Retina (tissue), 1 donor: ENCODE measurements at places on chromosomes 4 and X.
A peak's percentile ranks its signal among the peaks of the same experiment; 100 is the strongest.

GRCh38 chrX:72165551-72165950 is 16.0 kb upstream of the PIN4 start:
- DNase-seq = no peak

DNA sequence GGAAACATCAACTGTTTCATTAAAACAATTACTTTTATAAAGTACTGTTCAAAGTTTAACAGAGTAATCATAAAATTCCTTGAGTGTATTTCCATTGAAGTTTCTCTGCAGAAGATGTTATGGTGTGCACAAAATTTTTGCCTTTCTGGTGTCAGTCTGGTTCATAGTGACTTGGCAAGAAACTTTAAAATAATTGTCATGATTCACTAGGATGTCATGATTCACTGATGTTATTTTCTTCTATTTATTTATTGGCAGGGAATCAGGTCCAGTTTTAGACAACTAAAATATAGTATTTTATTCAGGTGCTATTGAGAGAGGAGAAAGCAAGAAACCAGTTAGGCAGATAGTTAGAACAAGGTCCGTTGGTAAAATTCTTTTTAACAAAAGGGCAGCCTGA is 3.8 kb downstream of the UGT2A1 start:
- DNase-seq = no peak

- no peak for DNase-seq
Observed at GRCh38 chr4:102789317-102789717, 28.5 kb upstream of the MANBA start.

- no peak for DNase-seq
Observed at GRCh38 chr4:121155893-121156292, 8.2 kb downstream of the TNIP3 start.

DNA sequence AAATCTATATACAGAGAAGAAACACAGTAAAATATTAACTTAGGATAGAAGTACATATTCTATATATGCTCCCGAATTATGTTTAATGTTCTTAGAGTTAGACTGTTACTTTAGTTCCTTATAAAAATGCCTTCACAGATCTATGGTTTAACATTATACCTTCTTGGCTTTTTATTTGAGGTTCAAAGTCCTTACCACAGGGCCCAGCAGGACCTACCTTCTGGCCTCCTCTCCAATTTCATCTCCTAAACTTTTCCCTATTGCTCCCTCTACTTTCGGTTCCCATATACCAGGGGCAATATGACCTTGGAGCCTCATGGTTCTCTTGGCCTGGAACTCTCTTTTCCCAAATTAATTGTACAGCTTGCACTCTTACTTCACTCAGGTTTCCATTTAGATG is 11.8 kb downstream of the ANKRD37 start:
- no peak for DNase-seq

DNA sequence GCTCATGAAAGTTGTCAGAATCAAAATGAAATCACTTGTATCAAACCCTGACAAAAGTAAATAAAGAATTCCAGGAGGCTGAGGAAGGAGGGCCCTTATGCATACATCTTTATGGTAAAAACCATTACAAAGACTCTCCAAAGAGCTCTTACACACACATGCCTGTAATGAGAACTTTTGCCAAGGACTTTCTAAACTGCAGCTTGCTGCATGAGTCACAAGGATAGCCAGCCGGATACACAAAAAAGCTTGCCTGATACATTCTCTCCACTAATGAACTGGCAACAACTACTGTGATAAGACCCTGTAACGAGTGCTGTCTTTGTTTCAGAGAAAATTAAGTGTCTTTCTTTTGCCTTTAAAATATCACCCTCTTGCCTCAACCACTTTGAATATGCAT is 618.1 kb downstream of the PPP4R3C start:
- DNase-seq = no peak

- no peak for DNase-seq
Observed at GRCh38 chrX:9482837-9483236, 18.0 kb downstream of the TBL1X start.

- no peak for DNase-seq
Observed at GRCh38 chrX:38839277-38839676, 38.0 kb downstream of the MID1IP1 start.

GRCh38 chrX:15856222-15856587 is 1.6 kb upstream of the AP1S2 start:
- DNase-seq = peak; percentile 20

DNA sequence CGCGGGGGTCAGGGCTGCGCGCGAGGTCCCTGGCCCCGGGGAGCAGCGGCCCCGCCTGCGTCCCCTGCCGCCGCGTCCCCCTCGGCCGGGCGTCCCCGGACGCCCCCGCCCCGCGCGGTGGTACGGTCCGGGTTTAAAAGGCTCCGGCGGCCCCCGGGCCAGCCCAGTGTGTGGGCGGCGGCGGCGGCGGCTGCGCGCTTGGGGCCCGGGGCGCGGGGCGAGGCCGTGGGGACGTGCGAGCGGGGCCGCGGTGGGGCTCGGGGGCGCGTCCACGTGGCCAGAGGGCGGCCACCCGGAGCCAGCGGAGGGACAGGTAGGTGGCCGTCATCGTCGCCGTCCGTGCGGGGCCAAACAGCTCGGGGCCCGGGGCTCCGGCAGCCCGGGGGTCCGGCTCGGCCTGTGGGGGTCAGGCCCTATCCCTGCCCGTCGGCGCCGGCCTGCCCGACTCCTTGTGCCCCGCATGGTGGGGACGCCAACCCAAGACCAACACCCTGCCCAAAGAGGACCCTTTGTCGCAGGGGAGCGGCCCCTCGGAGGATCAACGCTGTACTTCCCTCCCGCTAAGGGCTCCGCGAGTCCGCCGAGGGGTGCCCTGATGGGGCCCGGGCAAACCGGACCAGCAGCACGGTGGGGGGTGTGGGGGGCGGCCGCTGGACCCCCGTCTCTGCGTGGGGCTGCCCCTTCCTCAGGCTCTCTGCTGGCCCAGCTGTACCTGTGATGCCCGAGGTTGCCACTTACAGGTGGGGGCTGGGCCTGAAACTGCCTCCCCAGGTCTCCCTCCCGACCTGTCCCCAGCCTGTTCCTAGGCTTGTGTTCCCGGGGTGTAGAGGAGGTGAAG is at the start of gene PLXNA3:
Gene PLXNA3, plus strand, starts transcription at position 166 of the 838 bp plus-strand sequence. CDS start 1,903 bp downstream, outside the sequence.
- DNase-seq = peak; percentile 31

DNA sequence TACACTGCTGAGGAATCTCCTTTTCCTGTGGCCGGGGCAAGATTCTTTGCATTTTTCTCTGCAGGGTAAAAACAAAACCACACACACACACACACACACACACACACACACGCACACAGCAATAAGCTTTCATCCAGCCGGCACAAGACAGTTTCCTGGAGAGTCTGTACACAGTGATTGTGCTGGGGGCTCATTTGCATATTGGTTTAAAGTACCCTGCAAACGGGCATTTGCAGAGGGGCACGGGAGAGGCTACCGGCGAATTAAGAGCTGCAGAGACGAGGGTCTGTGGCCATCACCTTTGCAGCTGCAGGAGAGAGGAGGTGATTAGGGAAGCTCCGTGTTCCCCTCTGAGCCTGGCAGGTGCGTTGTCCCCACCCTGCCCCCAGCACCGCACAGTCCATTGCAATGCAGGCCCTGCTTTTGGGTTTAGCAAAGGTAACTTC is 219.9 kb downstream of the SHOX start:
- DNase-seq = no peak

DNA sequence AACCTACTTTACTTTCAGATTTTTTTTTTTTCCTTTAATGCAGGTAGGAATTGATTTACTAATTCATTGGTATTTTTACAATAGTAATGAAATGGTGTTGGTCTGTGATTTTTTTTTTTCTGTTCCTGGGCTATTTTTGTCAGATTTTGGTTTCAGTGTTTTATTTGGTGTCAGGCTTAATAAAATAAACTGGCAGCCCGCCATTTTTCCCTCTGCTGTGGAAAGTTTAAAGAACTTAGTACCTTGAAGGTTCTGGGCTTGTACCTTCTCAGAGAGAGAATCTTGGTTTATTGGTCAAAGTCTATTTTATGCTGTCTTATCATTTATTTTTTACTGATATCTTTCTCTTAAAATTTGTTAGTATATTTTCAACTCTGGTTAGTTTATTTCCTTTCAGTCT is 64.0 kb upstream of the RHOH start:
- no peak for DNase-seq

DNA sequence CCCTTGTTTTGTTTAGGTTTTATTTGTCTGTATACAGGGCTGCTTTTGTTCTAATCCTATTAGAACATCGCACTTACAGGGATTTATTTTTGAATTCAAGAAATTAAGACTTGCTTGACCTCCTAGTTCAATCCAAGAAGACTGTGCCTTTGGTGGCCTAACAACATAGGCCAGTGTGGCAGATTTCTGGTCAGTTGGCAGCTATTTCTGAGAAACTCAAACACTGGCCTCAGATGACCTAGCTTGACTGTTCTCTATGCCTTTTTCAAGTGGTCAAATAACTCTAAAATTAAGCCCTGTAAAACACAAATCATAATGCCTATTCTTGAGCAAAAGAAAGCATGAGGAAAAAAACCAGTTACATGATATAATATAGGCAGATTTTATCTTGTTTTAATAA is 89.3 kb upstream of the GPR34 start:
- no peak for DNase-seq

DNA sequence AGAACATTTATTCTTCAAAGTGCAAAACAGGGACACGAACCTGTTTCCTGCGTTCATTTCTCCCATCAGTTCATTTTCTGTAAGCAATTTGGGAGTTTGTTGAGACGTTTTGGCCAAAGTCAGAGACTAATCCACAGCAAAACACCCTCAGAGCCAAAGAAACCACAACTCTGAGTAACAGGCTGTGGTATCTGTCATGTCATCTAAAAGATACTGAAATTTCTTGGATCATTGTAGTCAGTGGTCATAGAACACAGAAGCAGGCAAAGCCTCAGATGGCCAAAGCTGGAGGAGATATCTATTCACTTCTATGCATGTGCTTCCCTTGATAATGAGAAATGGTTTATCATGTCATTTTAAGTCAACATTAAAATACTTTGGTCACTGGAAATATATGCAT is 485.6 kb upstream of the GALNT7 start:
- DNase-seq = no peak

GRCh38 chrX:139192386-139192961 is 338.1 kb upstream of the F9 start:
- DNase-seq = no peak

- DNase-seq = peak; percentile 56
Observed at GRCh38 chr4:1462009-1462767, 55.9 kb upstream of the NKX1-1 start.

- DNase-seq = no peak
Observed at GRCh38 chrX:142244568-142244967, 39.5 kb upstream of the MAGEC2 start.

- no peak for DNase-seq
Observed at GRCh38 chrX:2427147-2427546, 73.6 kb downstream of the DHRSX start.

GRCh38 chr4:32163125-32163524 is 1443.0 kb downstream of the PCDH7 start:
- DNase-seq = no peak

DNA sequence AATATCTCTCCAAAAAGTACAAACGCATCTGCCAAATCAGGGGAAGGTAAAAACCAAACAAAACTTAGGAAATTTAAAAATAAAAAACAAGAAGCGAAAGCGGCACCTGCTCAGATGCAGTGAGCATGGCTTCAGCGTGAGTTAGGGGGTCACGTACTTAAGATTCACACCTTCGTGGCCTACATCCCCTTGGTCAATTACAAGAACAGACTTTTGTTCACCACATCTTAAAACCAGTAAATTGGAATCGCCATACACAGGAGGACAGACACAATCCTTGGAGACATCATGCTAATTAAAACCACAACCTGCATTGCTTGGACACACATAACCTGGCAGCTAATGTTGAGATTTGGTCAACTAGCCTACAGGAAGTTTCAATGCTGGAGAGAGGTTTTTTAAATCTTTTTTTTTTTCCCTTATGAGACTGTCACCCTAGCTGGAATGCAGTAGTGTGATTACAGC is 12.5 kb upstream of the SEL1L3 start:
- DNase-seq = no peak

DNA sequence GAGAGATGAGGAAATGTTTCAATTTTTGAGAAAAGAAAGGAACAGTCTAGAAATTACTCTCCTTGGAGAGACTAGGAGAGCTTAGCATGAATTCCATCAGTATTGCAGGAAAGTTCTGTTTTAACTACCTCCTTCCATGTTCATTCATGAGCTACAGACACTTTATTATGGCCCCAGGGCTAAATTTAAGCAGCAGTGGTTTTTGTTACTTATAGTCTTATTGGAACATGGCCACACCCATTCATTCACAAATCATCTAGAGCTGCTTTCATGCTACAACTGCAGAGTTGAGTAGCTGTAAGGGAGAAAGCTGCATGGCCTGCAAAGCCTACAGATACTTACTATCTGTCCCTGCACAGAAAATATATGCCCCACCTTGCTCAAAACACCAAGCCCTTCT is 81.7 kb downstream of the SHISA3 start:
- DNase-seq = no peak

GRCh38 chrX:23765449-23765848 is 17.5 kb upstream of the SAT1 start:
- no peak for DNase-seq

- DNase-seq = no peak
Observed at GRCh38 chrX:17736478-17736855, 826 bp upstream of the SCML1 start.

- DNase-seq = no peak
Observed at GRCh38 chr4:23033796-23034195, 341.1 kb downstream of the GBA3 start.

DNA sequence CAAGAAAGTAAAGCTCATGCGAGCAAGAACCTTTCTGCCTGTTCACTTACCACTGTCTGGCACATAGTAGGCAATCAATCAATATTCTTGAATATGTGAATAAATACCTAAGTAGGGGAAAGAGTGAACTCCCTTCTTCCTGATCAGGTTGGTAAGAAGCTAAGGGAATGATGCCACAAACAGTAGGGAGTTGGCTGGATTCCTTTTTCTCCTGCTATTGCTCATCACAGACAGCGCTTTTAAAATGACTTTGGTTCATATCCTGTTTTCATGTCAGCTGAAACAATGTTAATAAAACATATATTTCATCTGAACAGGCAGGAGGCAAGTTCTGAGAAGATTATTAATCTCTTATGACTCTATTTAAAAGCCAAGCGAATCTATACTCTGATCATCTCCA is 99.2 kb downstream of the NSUN7 start:
- no peak for DNase-seq

- no peak for DNase-seq
Observed at GRCh38 chr4:136706942-136707341, 825.4 kb downstream of the PCDH18 start.

- DNase-seq = peak; percentile 23
Observed at GRCh38 chr4:158259955-158260575, 49.8 kb downstream of the TMEM144 start.

GRCh38 chr4:13455411-13455810 is 28.7 kb downstream of the RAB28 start:
- no peak for DNase-seq

DNA sequence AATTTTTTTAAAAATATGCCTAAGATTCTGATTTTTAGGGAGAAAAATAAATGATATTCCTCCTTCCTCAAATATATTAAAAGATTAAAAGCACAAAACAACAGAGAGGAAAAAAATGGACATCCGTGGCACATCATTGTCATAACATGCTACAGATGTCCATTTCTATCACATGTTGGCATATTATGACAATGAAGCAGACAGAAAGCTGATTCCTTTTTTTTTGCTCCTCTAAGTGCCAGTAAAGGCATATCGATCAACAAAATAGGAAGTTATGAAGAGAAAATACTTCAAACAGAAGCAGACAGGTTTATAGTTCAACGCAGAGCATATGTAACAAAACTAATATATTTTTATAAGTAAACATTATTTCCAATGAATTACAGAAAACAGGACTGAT is 11.2 kb downstream of the KLHL8 start:
- no peak for DNase-seq
